ENCODE measurements at places on chromosomes 1 and 21.

GRCh38 chr1:210123924-210124589 is 108.5 kb upstream of the SERTAD4 start:
- peak; percentile 48 for DNase-seq

DNA sequence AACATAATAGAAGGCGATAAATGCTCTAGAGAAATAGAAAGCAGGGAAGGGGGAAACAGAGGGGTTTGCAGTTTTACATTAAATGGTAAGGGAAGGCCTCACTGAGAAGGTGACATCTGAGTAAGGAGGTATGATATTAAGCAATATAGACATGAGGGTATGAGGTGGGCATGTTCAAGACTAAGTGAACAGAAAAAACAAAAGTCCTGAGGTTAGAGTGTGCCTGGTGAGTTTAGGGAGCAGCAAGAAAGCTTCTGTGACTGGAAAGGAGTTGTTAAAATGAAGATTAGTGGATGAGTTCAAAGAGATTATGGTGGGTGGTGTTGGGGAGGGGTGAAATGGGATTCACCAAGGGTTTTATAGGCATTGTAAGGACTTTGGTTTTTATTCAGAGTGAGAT is 8.6 kb downstream of the RPRD2 start:
- no peak for DNase-seq

DNA sequence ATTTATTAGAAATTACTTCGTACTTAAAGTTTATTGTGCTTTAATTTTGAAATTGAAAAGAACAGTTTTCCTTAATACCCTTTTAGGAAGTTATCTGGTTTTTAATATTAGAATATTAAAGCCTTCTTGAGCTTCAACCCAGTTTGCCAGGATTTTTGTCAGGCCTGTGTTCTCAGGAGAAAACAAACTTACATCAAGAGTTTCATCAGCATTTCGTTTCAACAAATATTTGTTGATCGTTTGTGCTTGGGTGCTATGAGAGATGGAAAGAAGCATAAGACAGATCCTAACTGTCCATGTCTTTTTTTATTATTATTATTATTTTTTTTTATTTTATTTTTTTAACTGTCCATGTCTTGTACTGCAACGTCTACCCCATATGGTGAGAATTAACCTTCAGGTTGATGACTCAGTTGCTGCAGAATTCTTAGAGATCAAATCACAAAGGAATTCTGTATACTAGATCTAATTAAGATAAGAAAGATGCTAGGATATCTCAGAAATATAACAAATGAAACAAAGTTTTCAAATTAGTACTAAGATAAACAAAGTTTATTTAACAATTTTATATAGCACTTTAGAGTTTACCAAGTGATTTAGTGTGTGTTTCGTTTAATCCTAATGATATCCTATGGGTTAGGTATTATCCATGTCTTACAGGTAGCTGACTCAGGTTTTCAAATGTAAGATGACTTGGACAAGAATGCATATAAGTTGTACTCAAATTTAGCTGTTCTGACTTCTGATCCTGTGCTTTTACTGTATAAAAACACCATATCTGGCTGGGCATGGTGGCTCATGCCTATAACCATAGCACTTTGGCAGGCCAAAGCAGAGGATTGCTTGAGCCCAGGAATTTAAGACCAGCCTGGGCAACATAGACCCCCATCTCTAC is 14.3 kb downstream of the FBXO28 start:
- DNase-seq, result peak; percentile 67

DNA sequence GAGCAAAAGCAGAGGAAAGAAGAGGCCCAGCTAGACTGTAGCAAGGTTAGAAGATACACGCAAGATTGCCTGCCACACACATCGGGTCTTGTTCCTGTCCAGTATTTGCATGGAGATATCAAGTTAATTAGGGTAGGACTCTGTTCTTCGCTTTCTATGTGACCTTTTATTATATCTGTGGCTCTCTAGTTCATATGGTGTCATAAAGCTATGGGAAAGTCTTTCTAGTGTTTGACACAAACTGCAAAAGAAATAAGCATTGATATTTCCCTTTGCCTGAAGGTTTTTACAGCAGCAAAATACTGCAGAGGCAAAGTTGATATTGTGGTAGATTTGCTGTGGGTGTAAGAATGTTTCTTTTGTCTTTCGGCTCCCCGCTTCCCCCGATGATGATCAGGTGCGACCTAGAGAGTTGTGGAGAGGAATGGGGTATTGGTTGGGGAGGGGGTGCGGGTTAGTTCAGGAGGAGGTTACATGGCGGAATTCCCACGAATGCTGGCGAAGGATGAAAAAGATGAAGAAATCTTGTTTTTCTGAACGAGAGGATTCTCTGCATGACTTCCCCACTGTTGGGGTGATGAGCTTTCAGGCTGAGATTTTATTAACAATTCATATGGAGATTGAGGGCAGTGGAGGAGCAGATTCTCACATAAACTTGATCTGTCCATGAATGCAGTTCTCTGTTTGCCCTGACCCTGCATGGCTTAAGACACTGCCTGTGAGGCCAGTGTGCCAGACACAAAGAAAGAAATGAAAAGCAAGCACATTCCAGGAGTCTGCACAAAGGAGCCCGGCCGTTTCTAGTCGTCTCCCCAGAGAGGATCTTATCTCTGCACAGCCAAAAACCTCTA is 550.2 kb downstream of the USP25 start:
- peak; percentile 10 for DNase-seq

DNA sequence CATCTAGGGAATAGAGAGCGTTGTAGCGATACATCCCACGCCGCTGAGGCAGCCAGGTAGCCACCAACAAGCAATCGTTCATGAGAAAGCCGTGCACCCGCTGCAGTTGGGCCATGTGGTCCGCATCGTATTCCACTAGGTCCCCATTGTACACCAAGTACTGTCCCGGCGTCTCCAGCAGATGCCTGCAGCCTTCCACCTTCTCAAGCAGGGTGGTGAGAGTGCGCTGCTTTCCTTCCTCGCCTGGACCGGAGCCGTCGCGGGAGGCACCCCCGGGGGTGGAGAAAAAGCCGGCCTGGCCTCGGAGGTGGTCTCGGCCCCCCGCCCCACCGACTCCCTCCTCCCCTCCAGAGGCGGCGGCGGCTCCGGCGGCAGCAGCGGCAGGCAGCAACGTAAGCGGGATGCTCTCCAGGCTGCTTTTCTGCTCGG is 595 bp downstream of the EXOC8 start:
- no peak for DNase-seq

- DNase-seq, result no peak
Measured at GRCh38 chr1:174726880-174727585, 272.7 kb upstream of the CACYBP start.

DNA sequence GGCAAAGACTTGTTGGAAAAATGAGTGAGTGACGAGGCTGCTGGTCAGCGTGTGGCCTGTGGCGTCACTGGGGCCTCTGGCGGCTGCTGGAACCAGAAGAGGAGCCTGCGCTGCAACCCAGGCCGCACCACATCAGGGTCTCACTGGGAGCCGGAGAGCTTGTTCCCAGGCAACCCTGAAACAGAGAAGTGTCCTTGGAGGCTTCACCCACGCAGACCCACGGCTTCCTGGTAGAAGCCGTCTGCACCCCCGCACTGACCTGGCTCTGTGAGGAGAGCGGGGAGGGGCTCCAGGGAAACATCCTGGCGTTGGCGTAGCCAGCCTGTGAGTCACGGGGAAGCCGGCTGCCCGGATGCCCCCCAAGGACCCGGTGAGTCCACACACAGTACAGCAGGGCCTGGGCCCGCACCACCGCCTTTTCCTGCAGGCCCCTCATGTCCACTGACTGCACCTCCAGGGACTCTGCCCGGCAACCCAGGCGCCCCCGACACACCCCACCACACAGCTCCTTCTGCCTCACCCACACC is 57.4 kb downstream of the COL6A1 start:
- peak; percentile 83 for DNase-seq

- DNase-seq, result no peak
Measured at GRCh38 chr1:44067266-44068250, 36.3 kb upstream of the SLC6A9 start.

GRCh38 chr1:205907794-205908193 is 35.5 kb downstream of the SLC26A9 start:
- peak; percentile 49 for DNase-seq

GRCh38 chr1:65832296-65832695 is 39.6 kb downstream of the PDE4B start:
- DNase-seq, result peak; percentile 72

GRCh38 chr1:3842912-3843311 is 14.1 kb downstream of the CEP104 start:
- DNase-seq, result no peak

DNA sequence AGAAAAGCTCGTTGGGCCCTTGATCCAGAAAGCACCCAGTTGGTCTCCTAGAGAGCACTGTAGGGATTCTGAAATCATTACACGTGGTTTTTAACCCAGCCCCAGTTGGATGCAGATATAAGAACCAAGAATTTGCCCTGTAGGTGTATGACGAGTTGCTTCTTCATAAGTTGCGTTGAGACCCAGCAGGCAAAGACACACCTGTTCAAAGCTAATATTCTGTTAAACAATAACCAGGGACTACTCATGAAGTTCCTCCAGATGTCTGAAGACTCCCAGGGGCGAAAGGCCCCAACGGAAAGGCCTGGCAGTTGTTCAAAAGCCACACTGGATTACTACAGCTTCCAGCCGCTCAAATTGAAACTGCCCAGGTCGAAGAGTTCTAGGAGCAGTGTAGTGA is 88.6 kb upstream of the HNRNPU start:
- no peak for DNase-seq

DNA sequence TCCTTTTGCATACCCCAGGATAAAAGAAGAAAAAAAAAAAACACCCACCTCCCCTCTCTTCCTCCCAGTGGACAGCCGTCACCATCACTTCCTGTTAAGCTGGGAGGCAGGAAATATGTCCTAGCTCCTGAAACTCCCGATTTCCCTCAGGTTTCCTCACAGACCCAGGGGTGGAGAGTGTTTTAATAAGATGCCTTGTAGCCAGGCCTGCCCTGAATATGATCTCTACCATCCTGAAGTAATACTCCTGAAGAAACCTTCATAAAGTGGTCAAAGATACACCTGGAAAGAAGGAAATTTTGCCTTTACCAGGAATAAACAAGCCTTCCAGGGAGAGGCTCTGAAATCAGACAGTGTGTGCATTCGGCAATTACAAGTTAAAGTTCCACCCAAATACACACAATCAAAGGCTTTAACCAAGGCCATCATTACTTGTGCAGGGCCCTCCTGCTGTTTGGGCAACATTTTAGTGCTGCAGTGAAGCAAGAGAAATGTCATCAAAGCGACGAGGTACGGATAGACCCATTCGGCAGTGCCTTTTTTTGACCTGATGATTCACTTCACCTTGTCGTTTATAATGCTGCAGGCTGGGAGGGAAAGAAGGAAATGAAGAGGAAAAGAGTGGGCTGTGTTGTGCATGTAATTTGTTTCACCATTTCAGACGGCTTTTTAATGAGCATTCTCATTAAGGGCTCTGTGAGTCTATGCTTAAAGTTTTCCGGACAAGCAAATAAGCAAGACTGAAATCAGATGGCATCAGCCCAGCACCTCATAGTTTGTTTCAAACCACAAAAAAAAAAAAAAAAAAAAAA is 41.0 kb upstream of the RASAL2 start:
- peak; percentile 27 for DNase-seq

- DNase-seq, result no peak
Measured at GRCh38 chr1:82923931-82924330, 1075.0 kb downstream of the TTLL7 start.

Measured in IMR-90 (cell line).